ENCODE measurements at places on chromosomes 1 and 21. TPM values are rescaled to one million over a fixed set of nuclear protein-coding genes. Genes with fewer than 3 reads are reported as not detected.
A peak's percentile ranks its signal among the peaks of the same experiment; 100 is the strongest.

SFPQ gene
- total RNA-seq = 215 TPM

FAM177B gene
- total RNA-seq = 0.20 TPM

LMX1A gene
- total RNA-seq = 1.1 TPM

GRCh38 chr21:41745971-41746743, 20.7 kb downstream of the RIPK4 start:
- DNase-seq = no peak

GRCh38 chr1:93874025-93874651, 4.9 kb downstream of the DNTTIP2 start:
- peak; percentile 16 for DNase-seq

DNA sequence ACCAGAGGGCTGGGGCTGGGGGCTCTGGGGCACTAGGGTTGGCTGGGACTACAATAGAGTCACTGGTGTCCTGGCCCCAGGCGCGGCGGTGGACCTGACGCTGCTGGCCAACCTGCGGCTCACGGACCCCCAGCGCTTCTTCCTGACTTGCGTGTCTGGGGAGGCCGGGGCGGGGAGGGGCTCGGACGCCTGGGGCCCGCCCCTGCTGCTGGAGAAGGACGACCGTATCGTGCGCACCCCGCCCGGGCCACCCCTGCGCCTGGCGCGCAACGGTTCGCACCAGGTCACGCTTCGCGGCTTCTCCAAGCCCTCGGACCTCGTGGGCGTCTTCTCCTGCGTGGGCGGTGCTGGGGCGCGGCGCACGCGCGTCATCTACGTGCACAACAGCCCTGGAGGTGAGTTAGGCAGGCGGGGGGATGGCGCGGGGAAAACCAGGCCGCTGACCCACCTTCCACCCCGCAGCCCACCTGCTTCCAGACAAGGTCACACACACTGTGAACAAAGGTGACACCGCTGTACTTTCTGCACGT, 4.1 kb downstream of the TIE1 start:
- DNase-seq = no peak

DNA sequence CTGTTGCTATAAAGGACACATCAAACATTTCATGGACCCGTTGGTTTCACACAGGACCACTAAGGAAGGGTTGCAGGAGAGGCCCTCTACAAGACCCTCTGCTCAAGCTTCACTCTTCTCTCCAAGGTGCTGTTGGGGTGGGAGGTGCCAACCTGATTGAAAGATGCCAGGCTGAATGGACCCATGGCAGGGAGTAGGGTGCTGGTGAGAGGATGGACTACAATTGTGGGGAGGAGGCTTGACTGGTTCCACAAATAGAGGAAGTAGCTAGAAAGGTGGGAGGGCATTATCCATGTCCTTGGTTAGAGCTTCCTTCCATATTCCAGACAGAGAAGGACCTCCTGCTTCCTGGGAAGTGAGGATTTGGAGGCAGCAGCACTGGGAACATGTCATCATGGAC, 167.6 kb upstream of the HMGB4 start:
- DNase-seq = no peak

DNA sequence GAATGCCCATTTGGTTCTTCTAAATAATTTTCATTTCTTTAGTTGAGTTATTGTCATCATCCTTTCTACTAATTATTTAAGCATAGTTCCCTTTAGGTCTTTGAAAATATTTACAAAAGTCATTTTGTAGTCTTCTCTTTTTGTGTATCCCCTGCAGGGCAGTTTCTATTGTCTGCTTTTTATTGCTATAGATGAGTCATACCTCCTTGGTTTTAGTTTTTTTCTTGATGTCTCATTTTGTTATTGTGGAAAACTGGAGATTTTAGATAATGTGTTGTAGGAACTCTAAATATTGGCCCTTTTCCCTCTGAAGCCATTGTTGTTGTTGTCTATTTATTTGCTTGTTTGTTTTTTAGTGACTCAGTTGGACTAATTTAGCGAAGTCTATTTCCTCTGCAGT, 387.9 kb downstream of the NUF2 start:
- no peak for DNase-seq

Measured in skin of body (tissue), 3 donors.